ENCODE measurements at places on chromosomes 1 and 21.

- no peak overlapping the region for H3K4me3 ChIP-seq
- no peaks in the 10 kb centered on the region for H3K4me1 ChIP-seq
- H3K27ac ChIP-seq: no peak overlapping the region
- no peak for DNase-seq
- H3K27me3 ChIP-seq: peaks cover 39% of the 10 kb centered on the region
These were observed 19.2 kb upstream of the SLC44A5 start for GRCh38 chr1:75630004-75630594.

DNA sequence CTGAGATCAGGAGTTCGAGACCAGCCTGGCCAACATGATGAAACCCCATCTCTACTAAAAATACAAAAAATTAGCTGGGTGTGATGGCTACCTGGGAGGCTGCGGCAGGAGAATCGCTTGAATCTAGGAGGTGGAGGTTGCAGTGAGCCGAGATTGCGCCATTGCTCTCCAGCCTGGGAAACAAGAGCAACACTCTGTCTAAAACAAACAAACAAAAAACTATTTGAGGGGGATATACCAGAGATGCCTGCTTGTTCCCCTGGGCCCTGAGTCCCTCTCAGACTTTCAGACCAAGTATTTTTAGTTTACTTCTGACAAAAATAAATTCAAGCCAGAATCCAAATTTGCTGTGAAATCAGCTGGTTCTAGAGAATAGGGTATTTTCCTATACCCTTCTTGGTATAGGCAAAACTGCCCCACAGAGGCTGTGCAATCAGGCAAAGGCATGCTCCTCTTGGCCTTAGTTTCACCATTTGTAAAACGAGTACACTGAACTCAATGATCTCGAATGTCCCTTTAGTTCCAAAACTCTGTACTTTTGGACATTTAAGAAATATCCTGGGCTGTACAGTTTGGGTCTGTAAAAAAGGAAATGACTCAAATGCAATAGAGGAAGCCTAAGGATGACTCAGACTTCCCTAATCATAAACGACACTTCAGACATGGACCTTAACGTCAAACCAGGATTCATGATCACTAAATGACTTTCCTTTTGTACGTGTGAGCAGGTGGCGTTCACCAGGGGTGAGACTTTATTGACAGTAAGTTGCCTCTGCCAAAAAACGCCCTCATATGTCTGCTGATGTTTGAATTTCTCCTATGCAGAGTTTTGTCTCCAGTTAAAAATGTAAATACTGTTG lies 16.1 kb downstream of the ENSA start:
- peaks cover 18% of the 10 kb centered on the region for H3K4me1 ChIP-seq
- no peaks in the 10 kb centered on the region for H3K27me3 ChIP-seq

DNA sequence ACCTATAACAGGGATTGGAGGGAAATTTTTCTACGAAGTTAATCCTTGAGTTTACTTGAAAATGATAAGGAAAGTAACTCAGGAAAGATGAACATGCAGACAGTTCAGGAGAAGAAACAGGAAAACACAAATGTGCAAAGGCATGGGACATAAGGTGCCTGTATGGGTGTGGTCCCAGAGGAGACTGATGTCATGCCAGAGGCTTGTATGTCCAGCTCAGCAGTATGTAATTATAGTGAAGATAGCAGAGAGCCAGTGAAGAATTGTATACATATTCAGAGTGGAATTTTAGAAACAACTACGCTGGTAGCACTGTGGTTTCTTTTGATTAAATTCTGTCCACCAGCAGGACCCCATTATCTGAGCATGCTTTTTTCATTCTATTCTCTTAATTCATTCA lies 179.5 kb downstream of the LRRC7 start:
- no peaks in the 10 kb centered on the region for H3K36me3 ChIP-seq
- H3K4me3 ChIP-seq: no peak overlapping the region
- H3K27me3 ChIP-seq: no peaks in the 10 kb centered on the region
- DNase-seq: no peak
- H3K4me1 ChIP-seq: no peaks in the 10 kb centered on the region
- peak overlapping the region; percentile 62 for H3K27ac ChIP-seq

- H3K36me3 ChIP-seq: no peaks in the 10 kb centered on the region
- H3K27ac ChIP-seq: no peak overlapping the region
- peak; percentile 59 for DNase-seq
- H3K4me1 ChIP-seq: peaks cover 3% of the 10 kb centered on the region
- H3K4me3 ChIP-seq: no peak overlapping the region
These were observed 74.6 kb downstream of the CAMK2N1 start for GRCh38 chr1:20411196-20411980.

DNA sequence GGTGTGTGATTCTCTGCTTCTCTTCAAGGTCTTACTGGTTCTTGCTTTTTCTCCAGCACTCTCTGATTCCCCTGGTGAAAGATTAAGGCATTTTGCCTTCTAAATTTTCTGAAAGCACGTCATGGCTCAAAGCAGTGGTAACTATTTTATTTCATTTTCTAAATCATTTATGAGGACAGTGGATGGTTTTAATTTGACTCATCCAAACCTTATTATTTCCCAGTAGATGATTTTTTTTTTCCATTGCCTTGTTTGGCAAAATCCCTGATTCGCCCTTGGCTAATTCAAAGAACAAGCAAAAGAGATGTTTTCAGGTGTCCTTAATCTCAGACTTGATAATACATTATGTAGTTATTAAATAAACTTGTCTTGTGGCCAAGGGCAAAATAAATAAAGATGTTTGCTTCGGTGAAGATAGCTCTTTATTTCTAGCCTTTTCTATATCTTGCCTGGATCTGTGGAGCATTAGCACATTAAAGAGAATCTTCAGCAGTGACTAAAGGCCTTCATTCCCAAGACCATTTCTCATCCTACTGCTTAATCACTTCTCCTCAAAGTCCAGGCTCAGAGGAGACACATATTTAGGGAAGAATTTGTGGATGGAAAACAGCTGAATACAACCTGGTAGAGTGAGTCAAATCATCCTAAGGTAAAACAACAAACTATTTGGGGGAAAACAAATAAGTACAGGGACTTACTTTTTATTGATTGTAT lies 359.8 kb downstream of the DUSP10 start:
- no peak overlapping the region for H3K27ac ChIP-seq
- no peaks in the 10 kb centered on the region for H3K36me3 ChIP-seq
- peaks cover 10% of the 10 kb centered on the region for H3K27me3 ChIP-seq

GRCh38 chr1:53726009-53726600 lies 12.9 kb downstream of the GLIS1 start:
- no peaks in the 10 kb centered on the region for H3K36me3 ChIP-seq
- peaks cover 18% of the 10 kb centered on the region for H3K27me3 ChIP-seq
- no peak overlapping the region for H3K4me3 ChIP-seq

DNA sequence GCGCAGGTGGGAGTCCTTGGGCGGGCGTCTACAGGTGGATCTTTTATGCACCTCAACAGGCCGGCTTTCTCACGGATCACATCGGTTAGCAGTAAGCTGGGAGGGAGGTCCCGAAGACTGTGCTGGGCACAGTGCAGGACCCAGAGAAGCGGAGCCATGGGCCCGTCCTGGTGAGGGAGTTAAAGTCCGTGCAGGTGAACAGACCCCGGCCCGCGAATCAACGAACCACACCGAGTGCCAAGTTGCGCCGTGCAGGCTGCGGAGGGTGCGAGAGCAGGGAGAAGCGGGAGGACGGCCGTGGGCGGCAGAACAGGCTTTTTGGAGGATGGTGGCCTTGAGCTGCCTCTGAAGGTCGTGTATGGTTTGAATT lies 233.3 kb downstream of the SDCCAG8 start:
- no peak overlapping the region for H3K4me3 ChIP-seq
- DNase-seq: no peak
- no peak overlapping the region for H3K27ac ChIP-seq

GRCh38 chr1:39337067-39337466 lies 132.6 kb downstream of the MACF1 start:
- H3K27me3 ChIP-seq: no peaks in the 10 kb centered on the region
- H3K4me3 ChIP-seq: no peak overlapping the region
- H3K27ac ChIP-seq: no peak overlapping the region
- no peak for DNase-seq
- H3K4me1 ChIP-seq: no peaks in the 10 kb centered on the region

DNA sequence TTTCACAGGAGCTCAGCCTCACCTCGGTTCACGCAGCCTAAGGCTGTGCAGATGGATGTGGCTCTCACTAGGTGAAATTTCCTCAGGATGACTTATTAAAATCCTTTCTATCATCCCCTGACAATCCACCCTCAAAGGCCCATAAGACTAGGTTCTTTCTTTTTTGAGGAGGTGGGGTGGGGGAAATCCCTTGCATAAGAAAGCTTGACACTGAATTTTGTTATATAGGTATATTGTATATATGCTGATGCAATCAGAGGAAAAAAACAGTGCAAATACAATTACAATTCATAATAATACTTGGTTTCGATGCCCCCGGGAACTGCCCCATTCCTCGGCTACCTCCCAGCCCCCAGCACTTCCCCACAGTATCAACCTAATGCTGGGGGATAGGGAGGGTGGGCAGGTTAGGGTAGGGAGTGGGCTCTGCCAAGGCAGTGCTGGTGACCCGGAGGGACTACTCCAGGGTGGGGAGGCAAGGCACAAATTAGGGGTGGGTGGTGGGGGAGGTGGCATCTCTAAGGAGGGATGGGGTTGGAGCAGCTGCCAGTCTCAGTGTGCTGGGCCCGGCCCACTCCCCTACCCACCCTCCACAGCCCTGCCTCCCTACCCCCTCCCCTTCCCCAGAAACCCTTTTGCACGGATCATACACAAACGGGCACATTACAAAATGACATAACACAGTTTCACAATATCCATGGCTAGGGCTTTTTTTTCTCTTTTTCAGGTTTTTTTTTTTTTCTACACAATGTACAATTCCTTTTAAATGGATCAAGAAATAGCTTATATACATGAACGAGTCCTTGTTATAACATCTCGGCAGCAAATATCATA lies 30.9 kb downstream of the SLC27A3 start:
- H3K4me3 ChIP-seq: no peak overlapping the region
- H3K27ac ChIP-seq: peak overlapping the region; percentile 1
- DNase-seq: no peak

GRCh38 chr21:15204140-15204969 lies 139.6 kb upstream of the NRIP1 start:
- no peak for DNase-seq
- H3K27ac ChIP-seq: no peak overlapping the region
- no peaks in the 10 kb centered on the region for H3K36me3 ChIP-seq
- H3K27me3 ChIP-seq: no peaks in the 10 kb centered on the region
- H3K4me3 ChIP-seq: no peak overlapping the region

DNA sequence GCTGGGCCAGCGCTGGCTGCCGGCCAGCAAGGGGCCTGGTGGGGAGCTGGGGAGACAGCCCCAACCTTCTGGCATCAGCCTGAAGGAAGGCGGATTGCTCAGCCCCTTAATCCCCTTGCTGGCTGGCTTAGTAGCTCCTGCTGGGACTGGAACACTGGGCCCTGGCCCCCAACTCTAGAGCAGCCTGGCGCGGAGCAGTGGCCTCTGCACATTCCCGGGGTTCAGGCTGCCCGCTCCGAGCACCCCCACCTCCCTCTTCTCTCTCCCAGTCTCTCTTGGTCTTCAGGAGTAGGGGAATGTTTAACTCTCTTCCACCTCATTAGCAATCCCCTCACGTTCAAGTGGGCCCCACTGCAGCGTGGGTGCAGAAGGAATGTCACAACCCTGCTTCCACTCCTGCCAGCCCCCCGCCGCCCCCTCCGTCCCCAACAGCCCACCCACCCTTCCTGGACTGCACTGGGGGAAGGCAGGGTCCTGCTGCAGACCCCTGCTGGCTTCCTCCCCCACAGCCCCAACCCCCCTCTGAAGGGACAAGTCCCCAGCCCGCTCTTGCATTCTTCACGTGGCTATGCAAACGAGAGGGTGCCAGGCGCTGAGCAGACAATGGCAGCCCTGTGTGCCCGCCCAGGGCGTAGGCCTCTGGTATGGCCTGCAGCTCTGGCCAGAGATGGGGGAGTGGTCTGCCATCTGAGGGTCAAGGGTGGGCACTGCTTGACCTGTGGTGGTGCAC lies 980 bp upstream of the CLDN19 start:
- H3K27ac ChIP-seq: no peak overlapping the region
- no peak overlapping the region for H3K4me3 ChIP-seq
- peaks cover 14% of the 10 kb centered on the region for H3K4me1 ChIP-seq
- H3K27me3 ChIP-seq: no peaks in the 10 kb centered on the region
- no peaks in the 10 kb centered on the region for H3K36me3 ChIP-seq
- DNase-seq: no peak

DNA sequence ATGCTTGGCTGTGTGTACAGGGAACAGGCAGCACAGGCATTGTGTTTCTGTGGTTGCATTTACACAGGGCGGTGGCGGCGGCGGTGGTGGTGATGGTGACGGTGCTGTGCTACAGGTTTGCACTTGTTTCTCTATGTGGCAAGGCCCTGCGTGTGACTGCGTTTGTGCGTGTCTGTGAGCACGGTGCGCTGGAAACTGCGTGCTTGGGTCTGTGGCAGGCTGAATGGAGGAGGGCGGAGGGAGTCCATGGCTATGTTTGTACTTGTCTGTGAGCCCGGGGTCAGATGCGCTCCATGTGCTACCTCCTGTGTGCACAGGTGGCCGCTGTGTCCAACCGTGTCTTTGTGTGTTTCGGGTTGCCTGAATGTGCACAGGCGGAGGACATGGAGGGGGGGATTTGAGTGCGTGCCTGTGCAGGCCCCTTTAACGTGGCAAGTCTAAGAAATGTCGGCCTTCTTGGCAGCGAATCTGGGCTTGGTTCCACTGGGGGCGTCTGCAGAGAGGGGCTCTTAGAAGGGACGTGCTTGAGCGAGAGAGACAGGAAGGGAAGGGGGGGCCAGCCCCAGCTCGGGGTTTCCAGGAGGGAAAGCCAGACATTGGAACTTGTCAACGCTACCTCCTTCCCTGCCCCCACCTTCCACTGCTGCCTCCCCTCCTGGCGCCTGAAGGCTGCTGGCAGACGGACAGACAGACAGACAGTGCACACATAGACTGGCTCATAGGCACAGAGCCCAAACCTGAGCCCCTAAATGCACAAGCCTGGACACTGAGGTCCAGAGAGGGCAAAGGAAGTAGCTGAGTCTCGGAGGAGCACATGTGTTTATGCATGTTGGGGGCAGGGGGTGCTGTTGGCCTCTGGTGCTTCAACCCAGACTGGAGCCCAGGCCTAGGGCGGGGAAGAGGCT lies 32.7 kb upstream of the WASF2 start:
- DNase-seq: no peak
- no peaks in the 10 kb centered on the region for H3K27me3 ChIP-seq
- peak overlapping the region; percentile 71 for H3K4me3 ChIP-seq
- H3K4me1 ChIP-seq: peaks cover 73% of the 10 kb centered on the region

DNA sequence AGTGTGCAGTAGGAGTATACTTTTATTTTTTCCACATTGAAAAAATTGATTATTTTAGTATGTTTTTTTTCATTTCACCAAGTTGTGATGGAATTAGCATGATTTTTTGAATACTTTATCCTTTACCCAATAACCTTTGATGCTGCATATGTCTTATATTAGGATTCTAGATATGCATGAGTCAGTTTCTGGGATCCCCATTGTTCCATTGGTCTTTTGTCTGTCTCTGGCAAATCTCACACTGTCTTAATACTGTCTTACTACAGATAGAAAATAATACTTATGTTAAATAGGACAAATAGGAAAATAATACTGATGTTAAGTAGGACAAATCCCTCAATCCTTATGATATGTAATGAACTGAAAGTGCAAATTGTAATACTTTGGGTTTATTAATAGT lies 54.3 kb upstream of the ASB17 start:
- H3K36me3 ChIP-seq: no peaks in the 10 kb centered on the region
- no peak overlapping the region for H3K4me3 ChIP-seq
- no peak for DNase-seq
- no peak overlapping the region for H3K27ac ChIP-seq
- no peaks in the 10 kb centered on the region for H3K4me1 ChIP-seq

GRCh38 chr1:225700889-225701465 lies 48.1 kb upstream of the ENAH start:
- no peak overlapping the region for H3K4me3 ChIP-seq
- no peak for DNase-seq
- peaks cover 19% of the 10 kb centered on the region for H3K4me1 ChIP-seq
- H3K27me3 ChIP-seq: no peaks in the 10 kb centered on the region
- H3K27ac ChIP-seq: peak overlapping the region; percentile 26
